ENCODE measurements at places on chromosomes 7 and 10.

- DNase-seq, result no peak
Measured at GRCh38 chr10:101047961-101048892, 13.6 kb upstream of the KAZALD1 start.

GRCh38 chr10:11358923-11359575 is 252.4 kb downstream of the USP6NL start:
- DNase-seq, result no peak

- DNase-seq, result no peak
Measured at GRCh38 chr10:15169555-15170401, 1.3 kb upstream of the NMT2 start.

DNA sequence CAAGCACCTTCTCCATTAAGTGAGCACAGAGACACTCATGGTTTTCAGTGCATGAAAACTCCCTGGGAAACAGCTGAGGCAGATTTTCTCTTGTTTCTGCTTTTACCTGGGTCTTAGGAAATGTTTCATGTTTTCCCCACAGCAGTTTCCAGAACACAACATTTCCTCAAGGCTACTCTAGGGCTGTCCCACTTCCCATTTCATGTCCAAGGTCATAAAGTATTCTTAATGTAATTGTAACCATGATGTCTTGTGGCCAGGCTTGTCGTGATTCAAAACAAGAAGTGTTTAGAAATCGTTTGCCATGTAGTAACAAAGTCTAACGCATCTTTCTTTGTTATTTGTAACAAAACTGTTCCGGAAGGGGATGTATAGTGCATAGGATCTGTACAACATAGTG is 83.8 kb upstream of the NRP1 start:
- DNase-seq, result no peak

GRCh38 chr10:9076066-9076465 is 1021.6 kb downstream of the GATA3 start:
- no peak for DNase-seq

Data from fibroblast of the conjunctiva (primary cell).